Hematopoietic multipotent progenitor cell treated with erythropoietin and hydrocortisone succinate and interleukin-3 and kit ligand, for 17 days (in vitro differentiated cells): ENCODE measurements at places on chromosomes 1 and 21.

DNA sequence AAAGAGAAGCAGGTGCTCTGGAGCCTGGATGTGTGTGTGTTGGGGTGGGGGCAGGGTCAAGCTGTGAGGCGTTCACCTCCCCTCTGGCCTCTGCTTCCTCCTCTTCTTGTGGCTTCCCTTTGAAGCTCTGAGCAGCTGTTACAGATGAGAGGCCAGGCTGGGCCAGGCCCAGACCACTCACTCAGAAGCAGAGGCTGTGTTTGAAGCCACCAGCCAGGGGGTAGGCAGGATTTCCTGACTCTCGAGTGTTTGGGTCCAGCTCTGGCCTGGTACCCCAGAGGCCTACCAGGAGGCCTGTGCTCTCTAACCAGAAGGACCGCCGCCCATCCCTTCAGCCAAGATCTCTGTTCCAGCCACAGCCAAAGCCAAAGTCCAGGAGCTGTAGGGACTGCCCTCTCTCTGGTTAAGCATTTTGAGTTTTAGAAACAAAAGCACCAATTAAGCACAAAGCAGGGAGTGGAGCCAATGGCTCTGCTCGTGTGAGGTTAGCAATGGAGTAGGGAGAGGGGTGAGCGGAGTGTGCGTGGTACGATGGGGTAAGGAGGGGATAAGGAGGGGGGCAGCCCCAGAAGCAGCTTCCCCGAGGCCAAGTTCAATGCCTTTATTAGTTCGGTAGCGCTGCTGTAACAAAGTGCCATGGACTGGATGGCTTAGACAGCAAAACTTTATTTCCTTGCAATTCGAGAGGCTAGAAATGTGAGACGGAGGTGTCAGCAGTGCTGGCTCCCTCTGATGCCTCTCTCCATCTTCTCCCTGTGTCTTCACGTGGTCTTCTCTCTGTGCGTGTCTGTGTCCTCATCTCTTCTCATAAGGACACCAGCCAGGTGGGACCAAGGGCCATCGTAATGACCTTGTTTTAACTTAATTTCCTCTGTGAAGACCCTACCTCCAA, 20.5 kb downstream of the RCSD1 start:
- DNase-seq: no peak

- no peak for DNase-seq
Observed at GRCh38 chr1:26399034-26399433, 11.6 kb upstream of the LIN28A start.

GRCh38 chr1:115356356-115356755, 18.3 kb upstream of the NGF start:
- DNase-seq: no peak

DNA sequence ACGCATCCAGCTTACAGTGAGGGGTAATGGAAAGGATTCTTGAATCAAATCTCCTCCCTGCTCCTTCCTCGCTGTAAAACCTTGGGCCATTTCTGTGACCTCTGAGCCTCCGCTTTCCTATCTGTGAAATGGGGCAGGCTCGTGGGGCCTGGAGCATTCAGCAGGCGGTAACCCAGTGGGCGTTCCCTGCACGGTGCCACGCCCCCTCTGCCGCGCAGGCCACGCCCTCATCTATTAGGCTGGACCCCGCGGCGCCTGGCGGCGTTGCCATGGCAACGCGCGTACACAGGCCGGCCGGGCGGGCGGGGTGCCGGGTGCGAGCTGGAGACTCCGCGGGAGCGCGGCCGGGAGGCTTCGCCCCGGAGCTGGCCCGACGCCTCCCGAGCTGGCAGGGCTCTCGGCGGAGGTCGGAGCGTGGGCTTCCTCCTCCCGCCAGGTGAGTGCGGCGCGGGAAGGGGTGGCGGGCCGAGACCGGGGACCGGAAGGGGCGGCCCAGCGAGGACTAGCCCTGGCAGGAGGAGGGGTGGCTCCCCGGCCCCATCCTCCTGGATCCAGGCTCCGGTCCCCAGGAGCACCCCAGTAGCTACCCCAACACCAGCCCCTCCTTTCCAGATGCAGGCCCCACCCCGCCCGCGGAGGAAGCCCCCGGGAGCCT, at the start of gene FHAD1:
TSS of gene FHAD1 (plus strand) at position 264 of the 655 bp plus-strand sequence. CDS start 4,562 bp downstream, outside the sequence.
- peak; percentile 13 for DNase-seq

DNA sequence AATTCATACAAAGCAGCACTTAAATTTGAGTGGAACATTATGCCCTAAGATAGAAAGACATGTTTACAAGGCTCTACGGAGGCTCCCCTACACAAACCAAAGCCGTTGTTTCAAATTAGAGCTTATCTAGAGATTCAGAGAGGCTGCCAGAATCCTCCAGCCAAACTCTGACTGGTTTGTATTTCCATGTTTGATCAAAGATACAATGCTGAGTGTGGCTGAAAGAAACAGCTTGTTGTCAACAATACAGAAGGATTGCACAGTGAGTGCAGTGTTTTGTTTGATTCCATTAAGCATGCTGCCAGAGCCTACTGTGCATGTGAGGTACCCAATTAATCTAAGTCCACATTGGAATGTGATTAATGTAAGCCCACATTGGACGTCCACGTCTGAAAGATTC, 402.7 kb downstream of the DISC1 start:
- no peak for DNase-seq

DNA sequence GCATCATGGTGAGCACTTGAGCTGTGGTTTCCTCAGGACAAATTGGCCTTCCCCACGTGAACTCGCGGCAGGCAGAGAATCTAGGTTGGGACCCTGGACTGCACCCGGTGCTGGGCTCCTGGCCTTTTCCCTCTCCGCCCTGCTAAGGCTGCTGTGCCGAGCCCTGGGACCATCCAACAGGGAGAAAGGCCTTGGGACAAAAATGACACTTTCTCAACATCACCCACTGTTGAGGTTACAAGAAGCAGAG, 9.2 kb upstream of the UMODL1 start:
- DNase-seq: no peak

GRCh38 chr1:203695116-203695515, 68.5 kb downstream of the ATP2B4 start:
- no peak for DNase-seq

GRCh38 chr1:3251807-3252428, 182.9 kb downstream of the PRDM16 start:
- DNase-seq: no peak

- DNase-seq: no peak
Observed at GRCh38 chr1:170213596-170213995, 67.8 kb downstream of the NTMT2 start.

- DNase-seq: no peak
Observed at GRCh38 chr1:230459465-230459864, 33.3 kb upstream of the PGBD5 start.

DNA sequence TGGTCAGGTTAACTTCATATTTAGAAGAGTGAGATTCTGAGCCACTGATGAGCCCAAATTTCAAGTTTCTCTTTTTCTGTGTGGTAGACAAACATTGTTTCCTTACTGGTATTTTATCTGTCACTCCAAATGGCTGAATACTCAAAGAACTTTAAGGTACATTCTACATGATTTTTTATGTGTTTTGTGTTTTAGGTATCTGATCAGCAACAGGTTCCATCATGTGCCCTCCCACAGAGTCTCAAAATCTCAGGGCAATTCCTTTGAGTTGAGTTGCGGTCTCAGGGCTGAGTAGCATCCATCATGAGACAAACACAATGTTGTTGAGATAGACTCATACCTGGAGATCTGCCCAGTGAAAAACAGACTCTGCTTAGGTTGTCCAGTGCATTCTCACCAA, 14.7 kb upstream of the CEP350 start:
- DNase-seq: no peak

GRCh38 chr1:175390522-175391254, 198.1 kb upstream of the KIAA0040 start:
- DNase-seq: no peak

DNA sequence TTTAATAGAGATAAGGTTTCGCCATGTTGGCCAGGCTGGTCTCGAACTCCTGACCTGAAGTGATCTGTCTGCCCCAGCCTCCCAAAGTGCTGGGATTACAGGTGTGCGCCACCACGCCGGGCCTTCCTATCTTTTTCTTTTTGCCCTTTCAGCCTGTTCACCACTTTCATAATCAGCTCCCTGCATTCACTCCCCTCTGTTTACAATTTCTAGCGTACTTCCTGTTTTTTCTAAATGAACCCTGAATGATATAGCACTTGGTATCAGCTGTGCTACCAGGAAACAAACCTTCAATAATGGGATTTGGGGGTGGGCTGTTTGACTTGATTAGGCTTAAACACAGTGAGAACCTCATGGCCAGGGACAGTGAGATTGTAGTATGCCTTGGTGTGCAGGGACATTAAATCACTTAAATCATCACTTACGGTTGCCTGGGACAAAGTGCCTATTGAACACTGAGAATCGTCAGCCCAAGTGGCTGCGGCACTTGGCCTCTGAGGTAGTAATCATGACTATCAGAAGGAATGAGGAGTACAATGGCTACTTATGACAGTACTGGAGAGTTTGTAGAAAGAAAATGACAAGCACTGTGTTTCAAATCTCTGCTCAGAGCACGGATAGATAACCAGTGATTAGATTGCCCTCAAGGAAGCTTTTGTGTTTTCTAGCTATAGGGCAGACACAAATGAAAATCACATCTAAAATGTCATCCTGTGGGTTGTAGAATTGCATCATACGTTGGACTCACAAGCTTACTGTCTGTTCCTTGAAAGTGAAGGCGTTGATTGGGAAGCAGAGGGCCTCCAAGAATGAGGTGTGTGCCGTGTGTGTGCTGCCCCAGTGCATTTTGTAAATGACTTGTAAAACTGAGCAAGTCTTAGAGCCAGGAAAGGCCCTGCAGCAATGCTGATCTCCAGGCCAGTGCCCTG, 661.8 kb downstream of the MATN1 start:
- no peak for DNase-seq

DNA sequence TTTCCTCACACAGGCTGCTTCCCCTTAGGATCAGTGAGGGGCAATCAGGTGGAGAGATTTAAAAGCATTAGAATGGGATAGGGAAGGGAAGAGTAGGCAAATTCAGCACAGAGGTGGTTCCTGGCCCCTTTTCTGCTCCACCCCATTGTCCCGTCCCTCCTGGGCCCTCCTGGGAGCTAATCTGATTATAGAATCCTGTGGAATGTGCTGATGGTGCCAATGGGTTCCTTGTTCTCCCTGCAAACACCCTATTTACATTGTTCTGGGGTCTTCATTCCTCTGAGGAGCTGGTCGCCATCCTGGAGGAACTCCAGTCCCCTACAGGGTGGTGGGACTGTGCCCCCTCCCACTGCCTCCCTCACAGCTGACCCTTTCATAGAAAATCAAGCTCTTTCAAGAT, 34.4 kb upstream of the LRP8 start:
- no peak for DNase-seq

DNA sequence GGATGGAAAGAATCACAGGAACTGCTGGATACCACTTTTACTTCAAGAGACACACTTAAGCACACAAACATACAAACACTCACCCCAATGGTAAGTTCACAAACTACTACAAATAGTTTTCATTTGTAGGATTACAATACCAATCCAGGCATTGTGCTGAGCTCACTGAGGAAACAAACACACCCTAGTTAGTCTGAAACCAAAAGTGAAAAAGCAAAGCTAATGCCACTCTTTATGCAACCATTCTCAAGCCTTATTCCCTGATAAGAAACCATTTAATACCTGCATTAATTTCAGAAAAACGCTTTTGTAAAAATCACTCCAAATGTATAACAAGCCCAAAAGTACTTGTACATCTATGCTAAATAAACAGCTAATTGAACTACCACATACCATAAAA, 38.3 kb downstream of the RNF115 start:
- DNase-seq: no peak

DNA sequence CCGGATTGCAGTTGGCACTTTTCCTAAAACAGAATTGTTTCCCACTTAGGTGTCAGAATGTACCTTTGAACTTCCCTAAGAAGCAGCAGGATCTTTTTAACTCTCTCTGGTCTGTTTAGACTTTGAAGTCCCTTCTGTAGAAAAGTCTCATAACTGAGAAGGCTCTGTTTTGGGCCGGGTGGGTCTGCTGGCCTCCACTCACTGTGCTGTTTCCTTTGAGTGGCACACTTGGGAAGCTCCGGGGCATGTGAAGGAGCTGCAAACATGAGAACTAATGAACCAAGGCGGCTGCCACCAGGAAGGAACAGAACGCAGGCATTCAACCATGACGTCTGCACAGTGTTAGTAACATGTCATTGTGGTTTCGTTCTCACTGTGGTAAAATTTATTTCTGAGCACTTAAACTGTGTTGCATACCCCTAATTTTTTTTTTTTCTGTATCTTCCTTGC, 19.5 kb upstream of the NCMAP start:
- no peak for DNase-seq

GRCh38 chr1:153387001-153387400, 3.9 kb downstream of the S100A8 start:
- DNase-seq: no peak

GRCh38 chr21:36470294-36470693, 9.6 kb downstream of the CLDN14 start:
- DNase-seq: no peak

GRCh38 chr1:32755098-32755809, 52.7 kb upstream of the SYNC start:
- no peak for DNase-seq

GRCh38 chr1:7943251-7943650, 2.6 kb upstream of the TNFRSF9 start:
- no peak for DNase-seq

GRCh38 chr21:17742181-17742580, 77.0 kb downstream of the C21orf91 start:
- no peak for DNase-seq
